ENCODE measurements at places on chromosomes 2 and 18.

DNA sequence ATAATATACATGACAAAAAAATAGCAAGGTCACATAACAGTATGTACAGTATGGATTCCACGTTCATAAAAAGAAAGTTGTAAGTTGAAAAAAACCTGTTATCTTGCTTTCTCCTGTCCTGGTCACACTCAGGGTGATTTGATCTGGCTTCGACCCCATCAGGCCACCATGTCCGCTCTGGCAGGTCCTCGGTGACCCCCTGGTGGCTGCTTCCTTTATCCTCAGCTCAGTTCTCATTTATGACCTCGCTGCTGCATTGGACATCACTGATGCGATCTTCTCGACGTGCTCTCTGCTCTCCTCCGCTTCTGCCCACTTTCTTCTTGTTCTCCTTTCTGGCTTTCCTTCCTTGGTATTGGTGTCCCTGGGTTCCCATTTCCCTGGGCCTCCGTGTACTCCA is 29.7 kb downstream of the DGKD start:
- DNase-seq: no peak

DNA sequence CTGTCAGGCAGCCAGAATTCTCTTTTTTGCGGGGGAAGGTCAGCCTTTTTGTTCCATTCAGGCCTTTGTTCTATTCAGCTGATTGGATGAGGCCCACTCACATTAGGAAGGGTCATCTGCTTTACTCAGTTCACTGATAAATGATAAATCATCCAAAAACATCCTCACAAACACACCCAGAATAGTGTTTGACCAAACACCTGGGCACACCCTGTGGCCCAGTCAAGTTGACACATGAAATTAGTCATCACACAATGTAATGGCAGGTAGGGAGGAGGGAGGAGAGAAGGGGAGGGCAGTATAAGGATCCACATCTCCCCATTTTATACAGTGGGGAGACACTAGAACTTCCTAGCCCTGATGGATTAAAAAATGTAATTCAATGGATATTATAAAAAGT is 8.3 kb upstream of the RMC1 start:
- no peak for DNase-seq

- DNase-seq: no peak
Observed at GRCh38 chr2:10489842-10490555, 41.9 kb upstream of the ODC1 start.

GRCh38 chr2:143422681-143423080 is 293.5 kb downstream of the ARHGAP15 start:
- no peak for DNase-seq

DNA sequence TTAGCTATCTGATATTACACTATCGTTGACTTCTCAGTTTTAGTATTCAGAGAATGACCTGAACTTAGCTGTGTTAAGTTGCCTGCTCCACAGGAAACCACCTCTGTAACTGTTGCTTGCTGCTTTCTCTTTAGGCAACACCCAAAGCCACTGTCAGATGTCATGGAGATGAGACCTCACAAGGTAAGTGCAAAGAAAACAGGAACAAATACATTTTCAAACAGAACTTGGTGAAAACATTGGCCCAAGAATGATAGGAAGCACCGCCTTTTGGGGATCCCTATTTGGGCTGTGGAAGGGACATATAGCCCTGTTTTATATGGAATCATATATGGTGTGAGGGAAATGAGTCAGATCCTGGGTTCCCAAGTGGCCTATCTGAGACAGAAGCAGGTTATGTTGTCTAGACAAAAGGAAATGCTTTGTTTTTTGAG is 143.4 kb downstream of the UBE2E3 start:
- DNase-seq: no peak

- DNase-seq: no peak
Observed at GRCh38 chr2:28206762-28207161, 185.9 kb upstream of the FOSL2 start.

DNA sequence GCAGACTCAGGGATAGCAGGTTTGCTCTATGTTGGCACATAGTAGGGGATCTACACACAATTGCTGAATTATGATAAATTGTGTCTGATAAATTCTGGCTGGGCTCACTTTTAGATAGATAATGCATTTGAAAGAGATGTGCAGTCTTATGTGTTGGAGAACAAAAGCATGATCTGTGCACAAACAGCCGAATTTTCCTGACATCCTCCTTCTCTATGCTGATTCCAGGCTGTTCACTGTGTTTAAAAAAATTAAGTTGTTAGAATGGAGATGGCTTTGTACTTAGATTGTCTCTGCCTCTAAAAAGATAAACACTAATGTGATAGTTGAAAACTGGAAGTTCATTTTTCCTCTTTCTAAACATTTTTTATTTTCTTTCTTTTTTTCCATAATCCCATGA is 2.1 kb downstream of the CERS6 start:
- no peak for DNase-seq

GRCh38 chr2:157355618-157356017 is 30.0 kb upstream of the ERMN start:
- no peak for DNase-seq

- no peak for DNase-seq
Observed at GRCh38 chr2:170587117-170587516, 128.0 kb upstream of the SP5 start.

DNA sequence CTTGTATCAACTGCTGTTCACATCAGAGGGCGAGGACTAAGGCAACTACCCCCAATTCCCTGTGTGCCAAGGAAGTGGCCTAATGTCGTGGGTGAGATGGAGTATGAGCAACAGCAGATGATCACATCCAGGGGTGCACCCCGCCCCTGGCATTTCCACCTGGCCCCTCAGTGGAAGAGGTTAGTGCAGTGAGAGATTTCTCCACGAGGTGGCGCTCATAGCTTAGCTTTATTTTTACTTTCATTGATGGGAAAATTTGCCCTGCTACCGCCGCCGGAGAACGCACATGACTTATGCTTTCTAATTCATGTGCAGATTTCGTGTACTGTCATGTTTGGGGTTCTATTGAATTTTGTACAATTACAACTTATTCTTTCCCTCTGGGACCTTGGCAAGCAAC is 470.6 kb upstream of the MEX3C start:
- no peak for DNase-seq

- DNase-seq: no peak
Observed at GRCh38 chr2:97961534-97961933, 34.2 kb downstream of the TMEM131 start.

- no peak for DNase-seq
Observed at GRCh38 chr18:79388043-79388442, 7.7 kb upstream of the NFATC1 start.

DNA sequence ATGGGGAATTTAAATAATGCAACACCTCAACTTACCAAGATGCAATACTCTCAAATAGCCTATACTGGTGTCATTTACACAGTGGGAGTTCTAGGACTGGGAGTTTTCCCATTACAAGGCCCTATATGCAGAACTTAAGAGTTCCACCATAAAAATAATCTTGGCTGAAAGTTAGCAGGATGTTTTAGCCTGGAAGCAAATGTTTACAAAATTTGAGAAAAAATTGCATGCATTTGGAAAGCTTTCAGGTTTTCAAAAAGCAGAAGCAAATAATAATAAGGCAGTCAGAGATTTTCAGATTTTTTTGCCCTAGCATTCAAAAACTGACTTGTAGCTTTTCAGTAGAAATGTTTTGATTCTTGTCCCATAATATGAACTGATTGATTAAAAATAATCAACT is 397.3 kb downstream of the ARHGAP15 start:
- no peak for DNase-seq

DNA sequence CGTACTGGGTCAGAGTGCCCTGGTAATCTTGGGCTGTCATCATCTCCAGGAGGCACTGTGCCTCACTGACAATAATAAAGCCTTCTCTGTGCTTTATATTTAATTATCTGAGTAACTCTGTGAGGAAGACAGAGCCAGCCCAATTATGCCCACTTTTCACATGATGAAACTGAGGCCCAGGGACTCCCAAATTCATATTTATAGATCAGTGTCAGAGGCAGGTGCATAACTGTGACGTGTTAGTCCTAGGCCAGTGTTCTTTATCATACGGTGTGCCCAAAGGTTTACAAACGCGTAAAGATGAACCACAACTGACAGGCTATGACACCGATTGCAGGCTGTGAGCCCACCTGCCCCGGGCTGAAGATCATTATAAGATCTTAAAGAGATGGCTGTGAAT is 65.4 kb downstream of the XDH start:
- DNase-seq: no peak

GRCh38 chr2:84160453-84160852 is 298.6 kb downstream of the SUCLG1 start:
- no peak for DNase-seq

DNA sequence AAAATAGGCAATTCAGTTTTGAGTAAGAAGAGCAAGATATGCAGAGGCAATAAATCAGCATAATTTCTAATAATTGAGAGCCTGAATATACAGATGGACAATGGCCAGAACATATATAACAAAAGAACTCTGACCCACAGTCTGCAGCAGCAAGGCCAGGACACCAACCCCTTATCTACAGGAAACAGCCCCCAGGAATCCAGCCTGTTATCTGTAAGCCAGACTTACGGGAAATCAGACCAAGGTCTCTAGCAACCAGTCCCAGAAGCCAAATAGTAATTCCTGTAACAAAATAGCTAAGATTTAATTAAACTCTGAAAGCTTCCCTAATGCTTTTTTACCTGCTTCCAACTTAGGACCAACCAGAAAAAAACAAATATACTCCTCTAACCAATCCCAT is 434.5 kb upstream of the GYPC start:
- no peak for DNase-seq

GRCh38 chr18:26546170-26546874 is 2.0 kb downstream of the KCTD1 start:
- no peak for DNase-seq

DNA sequence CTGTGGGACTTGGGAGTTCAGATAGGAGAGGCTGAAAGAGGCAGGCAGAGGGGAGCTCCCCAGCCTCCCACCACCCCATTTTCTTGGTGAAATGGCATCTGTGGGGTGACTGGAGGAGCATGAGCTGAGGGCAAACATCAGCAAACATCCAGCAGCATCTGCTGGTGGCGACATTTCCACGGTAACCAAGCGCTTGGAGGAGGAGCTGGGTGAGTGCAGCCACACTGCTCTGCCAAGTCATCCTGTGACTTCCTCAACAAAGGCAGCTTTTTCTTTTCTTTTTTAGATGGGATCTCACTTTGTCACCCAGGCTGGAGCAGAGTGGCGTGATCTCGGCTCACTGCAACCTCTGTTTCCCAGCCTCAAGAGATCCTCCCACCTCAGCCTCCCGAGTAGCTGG is 5.6 kb downstream of the TXNL4A start:
- DNase-seq: no peak

GRCh38 chr18:48530399-48531081 is 8.3 kb upstream of the CTIF start:
- no peak for DNase-seq

DNA sequence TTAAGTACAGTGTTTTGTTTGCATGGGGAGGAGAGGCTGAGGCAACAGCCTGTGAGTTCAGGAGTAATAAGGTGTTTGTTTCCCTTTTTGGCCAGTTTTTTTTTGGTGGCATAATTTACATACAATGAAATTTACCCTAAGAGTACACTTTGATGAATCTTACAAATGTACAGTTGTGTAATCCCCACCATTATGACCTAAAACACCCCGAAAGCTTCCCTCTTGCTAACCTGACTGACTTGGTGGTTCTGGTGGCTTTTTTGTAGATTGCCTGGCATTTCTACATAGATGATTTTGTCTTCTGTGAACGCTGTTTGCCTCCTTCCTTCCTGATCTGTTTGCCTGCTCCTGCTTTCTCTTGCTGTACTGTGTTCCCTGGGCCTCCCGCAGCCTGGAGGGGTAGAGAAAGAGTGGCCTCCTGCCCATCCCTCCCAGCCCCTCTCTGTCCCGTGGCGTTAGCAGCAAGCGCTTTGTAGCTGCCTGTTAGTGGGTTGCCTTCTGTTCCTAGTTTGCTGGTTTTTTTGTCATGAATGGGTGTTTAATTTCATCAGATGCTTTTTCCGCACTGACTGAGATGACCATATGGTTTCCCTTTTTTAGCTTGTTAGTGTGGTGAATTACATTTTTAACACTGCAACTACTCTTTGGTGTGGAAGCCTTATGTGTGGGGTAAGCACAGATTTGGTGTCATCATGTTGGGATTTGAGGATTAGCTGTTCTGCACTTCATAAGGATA is 32.1 kb downstream of the ASAP2 start:
- no peak for DNase-seq
